ENCODE measurements at places on chromosomes 2 and 18.

DNA sequence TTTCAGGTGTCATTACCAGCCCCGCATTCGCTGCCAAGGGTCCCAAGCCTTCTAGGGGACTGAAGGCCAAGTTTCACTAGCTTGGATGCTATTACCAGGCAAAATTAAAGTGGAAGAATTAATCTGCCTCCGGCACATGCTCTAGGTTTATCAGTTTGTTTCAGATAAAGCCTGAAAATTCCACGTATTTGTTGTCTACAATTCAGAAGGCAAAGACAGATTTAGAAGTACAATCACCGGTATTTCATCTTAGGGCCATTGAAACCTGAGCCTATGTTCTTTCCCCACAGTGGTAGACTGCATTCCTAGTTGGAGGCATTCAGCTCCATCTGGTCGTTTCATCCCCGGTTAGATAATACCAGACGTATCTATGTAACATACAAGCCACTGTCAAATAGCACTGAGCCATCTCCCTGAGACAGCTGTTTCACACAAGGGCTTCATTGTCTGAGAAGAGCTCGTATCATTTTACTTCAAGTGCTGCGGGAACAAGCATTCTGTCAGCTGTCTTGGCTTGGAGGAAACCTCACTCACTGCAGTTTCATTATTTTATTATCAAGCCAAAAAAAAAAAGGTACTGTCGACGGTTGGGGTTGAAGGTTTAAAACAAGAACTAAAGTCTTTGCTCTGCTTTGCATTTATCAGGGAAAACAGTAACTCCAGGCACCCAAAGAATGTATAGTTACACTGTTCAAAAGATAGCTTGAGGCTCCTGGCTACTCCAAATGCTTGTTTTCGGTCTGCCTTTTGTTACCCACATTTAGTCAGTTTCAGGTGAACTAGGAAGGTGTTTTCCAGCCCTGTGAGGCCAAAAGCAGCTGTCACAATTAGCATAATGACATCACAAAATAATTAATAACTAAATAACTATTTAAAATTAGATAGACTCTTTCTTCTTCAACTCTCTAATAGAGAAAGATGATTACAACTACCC lies 76.7 kb downstream of the TGIF1 start:
- DNase-seq, result peak; percentile 62

DNA sequence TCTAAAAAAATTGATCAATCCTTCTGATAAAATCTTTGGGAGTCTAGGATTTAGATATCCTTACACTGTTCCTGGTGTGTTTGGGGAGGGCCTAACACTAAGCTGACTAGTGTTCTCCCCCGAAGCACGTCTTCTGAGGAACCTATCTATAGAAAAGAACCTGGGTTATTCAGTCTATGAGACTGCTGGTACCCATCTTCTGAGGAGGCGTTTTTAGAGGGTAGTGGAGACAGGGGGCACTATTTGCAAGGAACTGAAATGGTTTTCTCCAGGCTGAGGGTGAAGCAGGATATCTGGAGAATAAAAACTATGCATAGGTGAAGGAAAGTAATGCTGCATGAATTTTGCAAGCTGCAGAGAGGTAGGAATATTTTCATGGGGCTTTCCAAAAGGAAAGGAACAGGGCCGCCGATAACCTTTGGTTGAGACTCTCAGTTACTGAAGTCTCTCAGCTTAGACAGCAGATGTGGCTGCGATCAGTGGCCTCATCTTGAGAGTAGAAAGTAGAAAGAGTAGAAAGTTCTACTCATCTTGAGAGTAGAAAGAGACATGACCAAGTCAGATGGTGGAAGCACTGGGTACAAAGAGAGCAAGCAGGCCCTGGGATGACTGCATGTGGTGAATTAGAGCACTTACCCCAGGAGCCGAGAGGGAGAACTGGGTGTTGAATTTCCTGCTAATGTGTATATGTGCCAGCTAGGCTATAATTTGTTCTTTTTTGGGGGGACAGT lies 31.8 kb upstream of the KCNE4 start:
- DNase-seq, result no peak

DNA sequence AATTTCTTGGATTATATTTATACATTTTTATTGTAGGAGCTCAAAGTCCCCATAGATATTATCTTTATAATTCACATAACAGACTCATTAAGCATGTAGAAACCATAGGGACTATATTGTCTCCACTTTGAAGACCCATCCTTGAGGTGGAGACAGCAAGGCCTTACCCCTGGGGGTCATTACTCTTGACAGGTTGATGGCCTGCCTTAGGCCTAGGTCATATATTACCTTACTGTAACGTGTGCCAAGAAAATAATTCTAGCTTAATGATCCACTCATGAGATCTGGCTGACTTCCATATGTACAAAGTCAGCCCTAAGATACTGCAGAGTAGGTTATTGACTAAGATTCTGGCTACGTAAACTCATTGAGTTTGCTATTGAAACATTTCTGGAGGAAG lies 65.4 kb upstream of the GLS start:
- no peak for DNase-seq

DNA sequence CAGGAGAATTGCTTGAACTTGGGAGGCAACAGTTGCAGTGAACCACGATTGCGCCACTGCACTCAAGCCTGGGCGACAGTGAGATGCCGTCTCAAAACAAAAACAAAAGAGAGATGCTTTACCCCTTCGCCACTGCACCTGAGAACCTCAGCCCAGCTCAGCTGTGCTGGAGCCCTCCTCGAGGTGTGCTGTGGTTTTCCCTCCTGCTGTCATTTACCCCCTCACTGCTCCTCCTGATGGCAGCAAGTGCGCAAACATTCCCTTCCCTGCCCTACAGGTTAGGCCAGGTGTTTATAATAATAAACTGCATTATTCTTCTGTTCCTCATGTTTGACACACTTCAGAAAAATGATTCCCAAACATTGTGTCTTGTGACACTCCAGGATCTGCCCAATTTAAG lies 8.4 kb downstream of the FBXO36 start:
- DNase-seq, result no peak

DNA sequence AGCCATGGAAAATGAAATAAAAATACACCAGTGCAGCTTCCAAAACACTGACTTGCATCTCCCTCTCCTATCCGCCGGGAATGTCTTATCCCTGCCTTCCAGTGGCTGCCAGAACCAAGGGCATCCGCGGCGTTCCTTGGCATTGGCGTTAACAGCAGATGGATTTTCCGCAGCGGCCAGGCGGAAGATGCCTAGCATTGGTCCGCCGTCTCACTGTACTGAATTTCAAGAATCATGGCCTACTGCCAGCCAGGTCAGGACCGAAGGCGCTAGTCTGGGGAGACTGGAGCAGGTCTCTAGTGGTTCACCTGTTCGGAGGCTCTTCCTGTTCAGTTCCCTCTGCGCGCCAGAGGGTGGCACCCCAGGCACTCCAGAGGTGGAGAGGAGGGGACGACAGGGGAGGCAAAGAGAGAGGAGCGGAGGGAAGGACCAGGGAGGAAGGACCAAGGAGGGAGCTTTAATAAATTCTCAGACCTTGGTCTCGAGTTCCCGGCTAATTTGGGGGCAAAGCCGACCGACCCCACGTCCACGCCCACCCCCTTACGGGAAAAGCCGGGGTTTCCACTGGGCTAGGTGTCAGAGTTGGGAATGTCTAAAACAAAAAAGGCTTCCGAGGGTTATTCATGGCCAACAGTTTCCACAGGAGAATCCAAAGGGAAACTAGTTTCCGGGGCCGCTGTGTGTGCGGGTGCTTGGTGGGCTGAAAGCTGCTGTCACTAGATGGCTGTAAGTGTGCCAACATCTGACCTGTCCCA lies 3.7 kb upstream of the BCL2L11 start:
- DNase-seq, result peak; percentile 85
